Adipocyte (in vitro differentiated cells): ENCODE measurements at places on chromosomes 2 and 18.

DNA sequence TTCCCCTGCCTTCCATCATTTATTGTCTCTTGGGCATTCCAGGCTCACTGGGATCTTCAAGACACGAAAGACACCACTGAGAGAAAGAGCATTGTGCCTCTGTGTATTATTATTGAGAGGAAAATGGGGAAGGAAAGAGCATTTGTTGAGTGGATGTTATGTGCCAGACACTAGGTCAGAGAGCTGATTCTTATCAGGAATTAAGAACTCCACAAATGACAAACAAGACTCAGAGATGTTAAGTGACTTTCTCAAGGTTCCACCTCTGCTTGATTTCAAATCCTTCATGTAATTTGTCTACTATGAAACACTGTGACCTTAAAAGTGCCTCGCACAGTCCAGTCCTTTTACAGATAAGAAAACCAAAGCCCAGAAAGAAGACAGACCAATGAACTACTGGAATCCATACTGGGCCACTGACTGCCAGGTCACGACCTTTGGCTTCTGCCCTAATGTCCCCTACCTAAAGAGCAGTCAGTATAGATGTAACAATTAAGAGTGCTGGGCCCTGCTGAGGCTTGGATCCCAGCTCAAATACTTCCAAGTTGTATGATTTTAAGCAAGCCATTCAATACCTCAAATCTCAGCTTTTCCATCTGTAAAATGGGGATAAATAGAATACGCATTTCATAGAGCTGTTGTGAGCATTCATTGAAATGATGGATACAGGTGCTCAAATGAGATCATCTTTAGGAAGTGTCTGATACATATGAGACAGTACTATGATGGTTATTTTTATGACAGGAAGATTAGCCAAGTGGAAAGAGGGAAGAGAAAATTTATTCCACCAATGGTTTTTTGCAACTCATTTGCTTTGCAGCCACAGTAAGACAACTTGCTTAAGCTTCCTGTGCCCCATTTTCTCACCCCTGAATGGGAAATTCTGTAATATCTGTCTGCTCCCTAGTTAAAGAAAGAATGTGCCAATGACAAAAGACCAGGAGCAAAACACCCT lies 10.9 kb downstream of the KLF7 start:
- DNase-seq = no peak

DNA sequence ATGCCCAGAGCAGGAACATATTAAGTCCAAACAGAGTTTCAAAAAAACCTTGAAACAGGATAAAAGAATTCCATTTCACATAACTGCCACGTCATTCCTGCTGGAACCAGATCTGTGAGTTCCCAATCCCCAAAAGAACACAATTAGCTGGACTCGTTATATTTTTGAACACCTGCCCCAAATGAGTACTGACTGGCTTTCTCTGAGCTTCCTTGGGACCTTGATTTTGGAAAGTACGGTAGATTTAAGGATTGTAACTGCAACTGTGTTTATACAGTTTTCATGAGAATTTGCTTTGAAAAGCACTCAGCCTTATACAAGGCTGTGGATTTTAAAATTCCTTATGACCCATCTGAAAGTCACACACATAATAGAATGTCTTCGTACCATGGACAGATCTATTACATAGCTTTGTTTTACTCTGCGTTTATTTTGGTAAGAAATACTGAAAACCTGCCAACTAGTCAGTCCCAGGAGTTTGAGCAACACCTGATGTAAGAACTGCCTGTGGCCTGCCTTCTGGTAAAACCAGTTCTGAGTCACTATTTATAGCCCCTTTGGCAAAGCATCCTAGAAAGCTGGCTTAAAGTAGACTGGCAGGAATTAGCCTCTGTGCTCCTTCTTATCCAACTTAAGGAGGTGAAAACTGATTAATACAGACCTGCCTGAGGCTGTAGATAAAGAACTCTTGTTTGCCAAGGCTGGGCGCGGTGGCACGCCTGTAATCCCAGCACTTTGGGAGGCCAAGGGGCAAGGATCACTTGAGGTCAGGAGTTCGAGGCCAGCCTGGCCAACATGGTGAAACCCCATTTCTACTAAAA lies 48.1 kb downstream of the MERTK start:
- DNase-seq = peak; percentile 93

DNA sequence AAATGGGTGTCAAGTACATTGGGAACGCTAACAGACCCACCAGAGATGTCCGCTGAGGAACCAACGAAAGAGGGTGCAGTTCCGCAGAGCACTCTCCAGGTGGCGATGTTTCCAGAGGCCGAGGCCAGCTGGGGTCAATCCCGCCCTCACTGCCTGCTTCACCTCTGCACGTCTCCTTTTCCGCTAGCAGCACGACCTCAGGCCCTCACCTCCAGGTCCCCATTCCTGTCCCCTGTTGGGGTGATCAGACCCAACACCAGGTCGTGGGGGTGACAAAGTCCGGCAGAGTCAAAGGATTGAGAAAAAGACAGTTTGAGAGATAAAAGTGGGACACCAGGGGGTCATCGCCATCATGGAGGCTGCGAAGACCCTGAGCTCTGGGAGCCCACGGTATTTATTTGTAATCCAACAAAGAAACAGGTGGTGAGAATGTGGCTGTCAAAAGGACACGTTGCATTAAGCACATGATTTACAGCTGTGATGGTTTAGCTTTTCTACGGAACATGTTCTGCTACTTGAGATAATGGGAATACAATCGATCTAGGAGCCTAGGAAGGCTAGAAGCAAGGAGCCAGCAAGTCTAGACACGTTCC lies 27.3 kb downstream of the ZAP70 start:
- DNase-seq = peak; percentile 23

- DNase-seq = no peak
Measured at GRCh38 chr2:149100739-149101699, 62.5 kb downstream of the LYPD6B start.

GRCh38 chr2:144032566-144032965 lies 487.4 kb downstream of the ZEB2 start:
- DNase-seq = peak; percentile 66

DNA sequence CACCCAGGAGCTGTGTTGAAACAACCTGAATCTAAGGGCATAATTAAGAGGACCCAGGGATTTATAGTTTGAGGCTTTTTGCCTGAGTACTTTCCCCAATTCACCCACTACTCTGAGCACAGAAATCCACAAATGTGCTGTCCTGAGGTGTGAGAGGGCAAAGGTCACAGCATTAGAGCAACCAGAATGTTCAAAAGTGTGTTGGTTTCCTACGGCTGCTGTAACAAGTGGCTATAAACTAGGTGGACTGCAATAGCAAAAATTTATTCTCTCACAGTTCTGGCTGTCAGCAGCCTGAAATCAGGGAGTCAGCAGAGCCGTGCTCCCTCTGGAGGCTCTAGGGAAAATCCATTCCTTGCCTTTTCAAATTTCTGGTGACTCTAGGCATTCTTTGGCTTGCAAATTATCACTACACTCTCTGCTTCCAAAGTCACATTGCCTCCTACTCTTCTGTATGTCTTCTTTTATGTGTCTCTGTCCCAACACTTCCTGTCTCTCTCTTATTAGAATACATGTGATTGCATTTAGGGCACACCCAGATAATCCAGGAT lies 91.4 kb upstream of the TACR1 start:
- DNase-seq = peak; percentile 39

DNA sequence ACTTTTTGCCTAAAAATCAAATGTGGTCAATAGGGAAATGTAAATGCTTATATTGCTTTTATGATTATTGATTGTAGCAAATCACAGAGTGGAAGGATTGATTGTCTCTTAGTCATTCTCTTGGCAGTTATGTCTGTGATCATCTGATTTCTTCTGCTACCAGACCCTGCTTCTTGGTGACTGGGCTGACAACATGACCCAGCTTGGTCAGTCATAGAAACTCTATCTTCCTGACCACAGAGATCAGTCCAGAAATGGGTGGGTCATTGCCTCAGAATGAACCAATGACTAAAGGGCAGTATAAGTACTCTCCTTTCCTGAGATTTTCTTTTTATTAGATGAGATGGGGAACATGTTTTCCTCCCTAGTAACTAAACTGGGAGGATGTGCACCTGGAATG lies 87.6 kb downstream of the MAIP1 start:
- DNase-seq = peak; percentile 9

- no peak for DNase-seq
Measured at GRCh38 chr2:45273412-45274249, 264.4 kb upstream of the SIX2 start.

DNA sequence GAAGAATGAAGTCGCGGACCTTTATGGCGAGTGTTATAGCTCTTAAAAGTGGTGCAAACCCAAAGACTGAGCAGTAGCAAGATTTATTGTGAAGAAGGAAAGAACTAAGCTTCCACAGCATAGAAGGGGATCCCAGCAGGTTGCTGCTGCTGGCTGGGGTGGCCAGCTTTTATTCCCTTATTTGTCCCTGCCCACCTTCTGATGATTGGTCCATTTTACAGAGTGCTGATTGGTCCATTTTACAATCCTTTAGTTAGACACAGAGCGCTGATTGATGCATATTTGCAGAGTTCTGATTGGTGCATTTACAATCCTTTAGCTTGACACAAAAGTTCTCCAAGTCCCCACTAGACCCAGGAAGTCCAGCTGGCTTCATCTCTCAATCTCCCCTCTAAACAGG lies 36.3 kb upstream of the EN1 start:
- DNase-seq = no peak

DNA sequence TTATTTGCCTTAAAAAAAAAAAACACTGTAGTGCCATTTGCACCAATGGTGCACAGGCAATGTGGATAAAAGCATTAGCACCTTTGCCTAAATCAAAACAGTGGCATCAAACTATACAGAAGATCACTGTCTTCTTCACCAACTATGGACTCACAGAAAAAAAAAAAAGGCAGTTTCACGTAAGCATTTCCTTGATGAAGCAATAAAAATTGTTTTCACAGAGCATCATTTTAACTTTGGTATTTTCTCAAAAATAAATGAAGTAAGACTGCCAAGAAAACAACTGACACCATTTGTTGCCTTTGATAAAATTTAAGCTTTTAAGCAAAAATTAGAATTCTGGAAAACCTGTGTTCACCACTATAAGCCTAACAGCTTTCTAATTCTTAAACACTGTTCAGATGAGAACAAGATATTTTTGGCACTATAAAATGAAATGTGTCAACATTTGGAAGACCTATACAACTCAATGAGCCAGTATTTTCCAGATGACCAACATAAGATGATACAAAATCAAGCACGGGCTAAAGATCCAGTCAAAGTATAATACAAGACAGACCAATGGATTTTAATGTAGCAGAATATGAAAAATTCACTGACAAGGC lies 21.1 kb downstream of the METTL8 start:
- peak; percentile 64 for DNase-seq

- DNase-seq = no peak
Measured at GRCh38 chr2:170521299-170521698, 193.8 kb upstream of the SP5 start.

DNA sequence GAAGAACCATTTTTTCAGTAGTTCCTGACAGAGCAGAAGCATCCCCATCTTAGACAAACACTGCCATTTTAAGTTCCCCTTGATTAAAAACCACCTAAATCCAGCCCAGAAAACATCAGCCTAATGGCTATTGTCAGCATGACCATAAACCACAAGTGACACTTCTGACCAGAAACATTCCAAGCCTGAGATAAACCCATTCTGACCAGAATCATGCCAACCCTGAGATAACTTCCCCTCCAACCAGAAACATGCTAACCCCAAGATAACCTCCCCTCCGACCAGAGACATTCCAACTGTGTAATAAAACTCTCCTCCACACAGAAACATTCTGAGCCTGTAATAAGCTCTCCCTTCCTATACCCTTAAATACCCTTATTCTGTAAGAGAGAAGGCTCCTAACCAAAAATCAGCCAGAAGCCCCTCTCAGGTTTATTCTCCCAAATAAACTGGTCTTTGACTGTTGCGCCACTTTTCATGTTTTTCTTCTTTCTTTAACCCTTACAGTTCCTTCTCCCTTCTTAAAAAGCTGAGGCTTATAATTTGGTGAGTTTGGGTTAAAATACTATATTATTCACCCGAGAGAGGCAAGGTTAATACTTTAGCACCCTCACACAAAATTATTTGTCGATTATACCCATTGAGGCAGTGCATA lies 149.7 kb downstream of the HNMT start:
- no peak for DNase-seq

GRCh38 chr2:109530712-109531111 lies 83.1 kb downstream of the SEPTIN10 start:
- no peak for DNase-seq

- no peak for DNase-seq
Measured at GRCh38 chr2:30656079-30656478, 151.2 kb downstream of the CAPN13 start.

- no peak for DNase-seq
Measured at GRCh38 chr2:122145856-122146255, 390.4 kb downstream of the TSN start.

DNA sequence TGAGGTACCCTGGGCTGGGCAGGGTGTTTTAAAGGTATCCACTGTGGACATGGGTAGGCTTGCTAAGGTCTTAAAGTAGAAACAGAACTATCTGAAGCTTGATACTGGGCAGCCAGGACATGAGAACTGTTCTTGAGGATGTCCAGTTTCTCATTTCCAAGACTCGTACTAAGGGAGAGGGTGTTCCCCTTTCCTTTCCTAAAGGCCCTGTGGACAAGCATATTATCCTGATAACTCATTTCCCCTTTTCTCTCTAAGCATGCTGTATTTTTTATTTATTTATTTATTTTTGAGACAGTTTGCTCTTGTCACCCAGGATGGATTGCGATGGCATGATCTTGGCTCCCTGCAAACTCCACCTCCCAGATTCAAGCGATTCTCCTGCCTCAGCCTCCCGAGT lies 273.6 kb downstream of the PRKCE start:
- no peak for DNase-seq

DNA sequence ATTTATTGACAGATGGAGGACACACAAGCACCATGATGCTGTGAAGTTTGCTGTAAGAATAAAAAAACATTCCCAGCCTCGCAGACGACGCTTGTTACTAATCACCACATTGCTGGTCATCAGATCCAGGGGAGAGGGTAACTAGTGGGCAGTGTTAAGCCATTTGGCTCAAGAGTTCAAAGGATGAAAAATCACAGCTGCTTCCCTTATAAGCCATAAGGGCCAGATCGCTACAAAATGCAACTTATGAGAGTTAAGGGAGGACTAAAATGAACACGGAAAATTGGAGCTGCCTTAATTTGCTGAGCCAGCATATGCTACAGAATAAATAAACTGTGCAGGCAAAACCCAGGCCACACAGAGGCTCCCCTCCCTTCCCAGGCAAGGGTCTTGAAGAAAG lies 522.6 kb downstream of the TDRD15 start:
- no peak for DNase-seq
